T-cell (primary cell): ENCODE measurements at places on chromosomes 3 and 15. TPM values are rescaled to one million over a fixed set of nuclear protein-coding genes. Genes with fewer than 3 reads are reported as not detected.

- no peak for DNase-seq
These were observed 353.0 kb downstream of the MAGI1 start for GRCh38 chr3:65685621-65686235.

Gene SKOR1
- total RNA-seq = 2.7 TPM

Gene SCN11A
- total RNA-seq = 0.23 TPM

Gene CX3CR1
- 23.8 TPM for total RNA-seq

Gene TM4SF4
- not detected for total RNA-seq

Gene ADGRG7
- total RNA-seq = not detected

DNA sequence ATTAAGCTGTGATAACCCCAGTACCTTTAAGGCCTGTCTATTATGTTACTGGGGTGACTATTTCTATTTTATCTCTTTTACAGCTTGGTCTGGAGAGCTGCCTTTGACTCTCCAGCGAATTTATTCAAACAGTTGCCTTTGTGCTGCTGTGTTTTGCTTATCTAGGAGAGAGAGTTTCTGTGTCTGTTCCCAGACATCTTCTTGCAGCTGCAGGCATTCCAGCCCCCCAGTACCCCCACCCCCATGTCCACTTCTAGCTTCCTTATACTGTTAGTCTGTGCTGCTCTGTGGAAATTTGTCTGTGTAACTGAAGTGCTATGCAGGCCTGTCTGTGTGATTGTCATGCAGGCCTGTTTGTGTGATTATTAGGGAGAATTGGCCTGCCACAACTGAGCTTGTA is 713.7 kb upstream of the SEMA6D start:
- no peak for DNase-seq

Gene ECE2
- not detected for total RNA-seq

DNA sequence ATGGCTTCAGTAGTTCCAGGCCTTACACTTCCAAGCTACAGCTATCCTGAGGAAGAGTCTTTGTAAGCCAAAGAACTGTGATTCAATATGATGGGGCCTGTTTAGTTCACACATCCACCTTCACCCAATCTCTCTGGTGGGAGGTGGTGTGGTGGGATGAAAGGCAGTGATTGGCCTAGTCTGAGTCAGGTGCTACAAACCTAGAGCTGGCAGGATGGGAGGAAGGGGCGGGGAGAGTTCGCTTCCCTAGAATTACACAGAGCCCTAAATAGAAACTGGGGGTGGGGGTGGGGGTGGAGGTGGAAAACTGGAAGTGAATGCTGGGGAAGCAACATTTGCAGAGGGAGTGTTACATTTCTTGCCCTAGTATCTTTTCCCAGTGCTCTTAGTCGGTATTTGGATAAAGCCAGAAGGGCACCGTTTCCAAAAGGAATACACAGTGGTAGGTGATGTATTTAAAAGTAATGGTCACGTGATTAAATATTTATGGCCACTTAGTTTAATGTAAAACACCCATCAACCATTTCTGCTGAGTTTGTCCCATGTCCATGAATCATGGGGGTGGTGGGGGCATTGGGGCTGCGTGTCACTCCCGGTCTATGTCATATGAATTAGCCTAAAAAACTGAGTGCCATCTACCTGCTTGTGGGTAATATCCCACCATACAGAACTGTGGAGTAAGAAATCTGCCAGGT is 247.6 kb upstream of the PROK2 start:
- no peak for DNase-seq

DNA sequence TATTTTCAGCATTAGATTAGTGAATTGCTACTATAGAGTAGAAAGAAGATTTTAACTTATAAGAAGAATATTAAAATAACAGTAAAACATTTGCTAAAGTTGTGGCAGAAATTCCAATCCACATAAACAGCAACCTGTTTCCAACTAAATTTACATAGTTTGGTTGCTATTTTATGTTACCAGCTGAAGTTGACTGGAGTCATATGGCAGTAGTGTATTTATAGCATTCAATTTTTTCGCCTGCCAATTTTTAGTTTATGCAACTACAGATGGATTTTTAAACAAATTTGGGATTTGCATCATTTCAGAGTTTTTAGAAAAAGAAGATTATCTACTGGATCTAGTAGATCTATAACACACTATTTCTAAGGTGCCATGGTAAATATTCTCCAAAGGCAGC is 332.5 kb upstream of the BCHE start:
- no peak for DNase-seq

DNA sequence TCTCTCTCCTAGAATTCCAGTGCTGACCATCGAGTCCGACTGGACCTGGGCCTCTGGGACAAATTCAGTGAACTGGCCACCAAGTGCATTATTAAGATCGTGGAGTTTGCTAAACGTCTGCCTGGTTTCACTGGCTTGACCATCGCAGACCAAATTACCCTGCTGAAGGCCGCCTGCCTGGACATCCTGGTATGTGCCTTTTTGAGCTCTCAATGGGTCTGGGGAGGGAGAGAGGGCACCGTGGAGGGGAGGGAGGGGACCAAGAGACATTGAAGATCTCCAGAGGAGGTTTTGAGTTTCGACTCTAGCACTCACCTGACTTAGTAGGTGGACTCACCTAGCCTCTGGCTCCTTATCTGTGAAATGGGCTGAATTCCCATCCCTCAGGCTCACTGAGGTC is 84.2 kb downstream of the TOP2B start:
- DNase-seq = no peak

Gene ABHD14A
- 23.5 TPM for total RNA-seq

- DNase-seq = no peak
These were observed 45.7 kb downstream of the CTDSPL start for GRCh38 chr3:37907371-37907770.

Gene COL6A5
- not detected for total RNA-seq

- DNase-seq = no peak
These were observed 1.2 kb downstream of the C3orf85 start for GRCh38 chr3:109137761-109138160.

- DNase-seq = no peak
These were observed 16.6 kb downstream of the MASP1 start for GRCh38 chr3:187274977-187275338.

DNA sequence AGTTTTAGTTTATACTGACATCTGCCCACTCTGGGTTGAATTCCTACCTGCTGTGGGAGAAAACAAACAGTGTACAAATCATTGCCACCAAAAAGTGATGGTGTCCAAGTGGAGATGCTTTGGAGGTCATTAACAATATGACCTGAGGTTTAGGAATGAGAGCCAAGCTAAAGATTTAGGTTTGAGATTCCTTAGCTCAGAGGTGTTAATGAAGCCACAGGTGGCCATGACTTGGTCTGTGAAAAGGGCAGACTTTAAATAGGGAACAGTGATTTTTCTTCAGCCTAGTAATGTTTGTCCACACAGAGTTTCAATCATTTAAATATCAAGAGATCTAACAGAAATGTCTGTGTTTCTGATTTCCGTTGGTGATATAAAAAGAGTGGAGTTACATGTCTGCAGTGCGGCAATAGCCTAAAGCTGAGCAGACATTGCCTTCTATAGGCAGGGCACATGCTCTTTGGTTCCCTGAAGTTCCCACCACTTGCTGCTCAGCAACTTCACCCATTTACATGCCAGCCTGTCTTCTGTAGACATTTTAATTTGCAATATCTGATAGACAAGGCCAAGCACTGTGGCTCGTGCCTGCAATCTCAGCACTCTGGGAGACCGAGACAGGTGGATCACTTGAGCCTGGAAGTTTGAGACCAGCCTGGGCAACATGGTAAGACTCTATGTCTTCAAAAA is 423.2 kb downstream of the IL5RA start:
- no peak for DNase-seq

- DNase-seq = no peak
These were observed 201.6 kb downstream of the IGSF11 start for GRCh38 chr3:118833075-118833474.

DNA sequence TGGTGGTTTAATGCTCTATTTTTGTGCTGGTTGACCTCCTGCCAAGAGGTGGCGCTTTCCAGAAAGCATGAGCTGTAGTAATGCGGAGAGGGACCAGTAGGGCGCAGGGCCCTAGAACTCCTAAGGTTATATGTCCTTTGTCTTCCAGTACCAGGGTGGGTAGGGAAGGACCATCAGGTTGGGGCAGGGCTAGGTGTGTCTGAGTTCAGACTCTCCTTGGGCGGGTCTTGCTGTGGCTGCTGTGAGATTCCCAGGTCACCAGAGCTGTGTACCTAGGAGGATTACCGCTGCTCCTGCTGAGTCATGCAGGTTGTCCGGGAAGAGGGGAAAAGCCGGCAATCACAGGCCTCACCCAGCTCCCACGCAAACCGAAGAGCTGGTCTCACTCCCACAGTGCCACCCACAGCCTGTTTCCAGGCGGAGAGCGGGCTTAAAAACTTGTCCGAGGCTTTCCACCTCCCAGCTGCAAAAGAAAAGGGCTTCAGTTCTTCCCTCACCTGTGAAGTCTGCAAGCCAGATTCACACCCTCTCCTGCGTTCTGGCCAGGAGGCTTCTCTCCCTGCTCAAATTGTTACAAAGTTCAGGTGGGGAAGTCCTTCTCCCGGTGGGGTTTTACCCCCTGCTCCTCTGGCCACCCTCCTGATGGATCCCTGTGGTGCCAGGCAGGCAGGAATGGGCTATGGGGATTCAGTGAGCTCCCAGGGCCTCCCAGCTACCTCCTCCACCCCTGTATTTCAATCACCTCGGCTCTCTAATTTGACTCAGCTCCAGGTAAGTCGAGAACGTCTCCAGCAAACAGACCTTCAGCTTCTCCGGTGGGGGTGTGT is 37.7 kb upstream of the BCHE start:
- DNase-seq = no peak

- DNase-seq = no peak
These were observed 60.6 kb upstream of the STAC start for GRCh38 chr3:36319680-36320079.

DNA sequence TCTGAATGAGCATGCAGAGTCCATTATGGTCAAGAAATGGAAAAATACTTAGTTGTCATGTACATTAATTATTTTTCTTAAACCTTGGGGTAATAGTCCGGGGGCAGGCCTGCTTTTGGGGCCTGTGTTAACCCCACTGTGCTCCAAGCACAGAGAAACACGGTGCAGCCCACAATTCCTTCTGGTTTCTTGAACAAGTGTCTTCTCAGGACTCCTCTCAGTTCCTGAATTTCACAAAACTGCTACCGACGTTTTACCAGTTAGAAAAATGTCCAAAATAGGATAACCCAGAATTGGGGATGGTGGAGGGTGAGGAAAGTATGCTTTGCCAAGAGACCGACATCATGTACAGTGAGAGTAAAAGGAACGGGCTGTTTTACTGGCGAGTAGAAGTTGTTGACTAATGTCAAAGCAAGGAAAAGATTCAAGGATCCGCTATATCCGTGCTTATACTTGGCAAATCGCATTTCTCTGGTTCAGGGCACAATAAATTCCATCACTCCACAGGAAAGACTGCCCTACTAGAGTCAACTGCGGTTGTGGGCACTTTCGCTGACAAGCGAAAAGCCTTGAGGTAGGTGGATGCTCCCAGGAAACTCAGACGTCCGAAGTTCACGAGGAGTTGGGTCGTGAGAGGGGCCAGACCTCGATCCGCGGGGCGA is 495 bp upstream of the NXPE3 start:
- DNase-seq = no peak

Gene CEMIP
- total RNA-seq = not detected

Gene GAP43
- not detected for total RNA-seq

DNA sequence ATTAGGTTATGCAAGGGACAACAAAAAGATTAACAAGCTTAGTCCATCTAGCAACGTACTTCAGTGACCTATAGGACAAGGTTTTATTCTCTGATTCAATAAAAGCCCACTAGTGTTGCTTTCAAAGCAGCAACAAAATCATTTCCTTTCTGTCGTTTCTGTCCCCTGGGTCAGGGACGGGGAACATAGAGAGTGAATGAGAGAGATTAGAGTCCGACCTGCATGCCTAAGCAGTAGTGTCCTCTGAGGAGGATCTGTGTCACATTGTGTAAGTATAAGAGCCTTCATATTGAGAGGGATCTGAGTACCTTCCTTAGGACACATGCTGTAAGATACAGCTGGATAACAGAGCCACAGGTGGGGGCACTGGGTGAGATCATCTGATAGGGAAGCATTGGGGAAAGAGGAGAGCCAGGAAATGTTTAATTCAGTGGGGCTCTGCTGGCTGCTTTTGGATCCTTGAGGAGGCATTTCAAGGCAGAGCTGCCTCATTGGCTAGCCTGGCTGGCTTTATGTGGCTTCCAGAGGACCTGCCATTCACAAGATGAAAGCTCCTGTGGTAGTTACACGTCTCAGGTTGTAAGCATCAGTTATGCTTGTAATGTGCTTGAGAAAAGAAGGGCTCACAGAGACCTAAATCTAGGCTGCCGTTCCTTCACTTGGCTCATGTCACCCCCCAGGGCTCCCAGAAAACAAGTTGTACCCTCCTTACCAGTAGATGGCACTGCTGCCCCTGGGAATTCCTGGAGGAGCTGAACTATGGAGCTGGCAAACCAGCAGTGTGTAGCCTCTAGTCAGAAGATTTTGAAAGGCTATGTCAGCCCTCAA is 2.7 kb downstream of the TMEM108 start:
- DNase-seq = no peak

Gene PTX3
- total RNA-seq = 0.25 TPM

DNA sequence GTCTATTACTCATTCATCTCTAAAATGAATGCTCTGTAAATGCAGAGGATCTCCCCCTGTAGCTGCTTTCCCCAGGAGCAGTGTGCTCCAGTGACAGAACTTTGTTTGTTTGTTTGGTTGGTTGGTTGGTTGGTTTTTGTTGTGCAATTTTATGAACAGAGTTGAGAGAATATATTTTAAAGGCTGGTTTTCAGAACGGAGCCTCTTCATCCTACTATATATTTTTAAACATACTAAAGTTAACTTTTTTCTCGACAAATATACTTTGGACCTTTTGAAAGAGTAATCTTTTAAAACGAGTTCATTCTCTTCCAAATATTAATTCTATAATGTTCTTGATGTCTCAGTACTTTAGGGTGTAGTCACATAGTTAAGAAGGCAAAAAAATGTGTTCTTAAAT is 20.2 kb downstream of the RYR3 start:
- no peak for DNase-seq

DNA sequence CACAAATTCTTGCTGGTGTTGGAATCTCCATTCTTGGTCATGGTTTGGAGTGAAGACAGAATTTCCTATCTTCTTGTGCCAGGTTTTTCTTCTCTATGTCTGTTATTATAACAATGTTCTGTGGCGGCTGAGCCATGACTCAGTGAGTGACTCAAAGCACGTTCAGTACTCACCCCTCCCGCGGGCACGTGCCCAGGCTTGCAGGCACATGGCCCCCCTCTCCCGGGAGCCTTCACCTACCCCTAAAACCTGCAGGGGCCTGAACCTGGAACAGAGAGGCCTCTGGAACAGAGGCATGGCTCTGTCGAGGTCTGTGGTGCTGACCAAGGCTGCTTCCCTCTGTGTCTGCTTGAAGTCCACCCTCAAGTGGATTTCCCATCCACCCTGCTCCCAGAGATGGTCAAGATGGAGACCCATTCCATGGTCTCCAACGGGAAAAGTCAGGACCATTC is 27.6 kb downstream of the PLXNB1 start:
- no peak for DNase-seq

- no peak for DNase-seq
These were observed 118.0 kb upstream of the RAD18 start for GRCh38 chr3:9081184-9081818.

Gene TP53BP1
- 26.8 TPM for total RNA-seq

GRCh38 chr3:41106691-41107090 is 92.6 kb upstream of the CTNNB1 start:
- DNase-seq = no peak

- peak; percentile 60 for DNase-seq
These were observed 25.6 kb downstream of the SEC22C start for GRCh38 chr3:42556089-42556632.
